ENCODE measurements at places on chromosomes 4 and X.

- DNase-seq: no peak
Measured at GRCh38 chr4:92519727-92520126, 216.0 kb downstream of the GRID2 start.

GRCh38 chrX:47796433-47796906, 40.2 kb upstream of the ZNF81 start:
- no peak for DNase-seq

DNA sequence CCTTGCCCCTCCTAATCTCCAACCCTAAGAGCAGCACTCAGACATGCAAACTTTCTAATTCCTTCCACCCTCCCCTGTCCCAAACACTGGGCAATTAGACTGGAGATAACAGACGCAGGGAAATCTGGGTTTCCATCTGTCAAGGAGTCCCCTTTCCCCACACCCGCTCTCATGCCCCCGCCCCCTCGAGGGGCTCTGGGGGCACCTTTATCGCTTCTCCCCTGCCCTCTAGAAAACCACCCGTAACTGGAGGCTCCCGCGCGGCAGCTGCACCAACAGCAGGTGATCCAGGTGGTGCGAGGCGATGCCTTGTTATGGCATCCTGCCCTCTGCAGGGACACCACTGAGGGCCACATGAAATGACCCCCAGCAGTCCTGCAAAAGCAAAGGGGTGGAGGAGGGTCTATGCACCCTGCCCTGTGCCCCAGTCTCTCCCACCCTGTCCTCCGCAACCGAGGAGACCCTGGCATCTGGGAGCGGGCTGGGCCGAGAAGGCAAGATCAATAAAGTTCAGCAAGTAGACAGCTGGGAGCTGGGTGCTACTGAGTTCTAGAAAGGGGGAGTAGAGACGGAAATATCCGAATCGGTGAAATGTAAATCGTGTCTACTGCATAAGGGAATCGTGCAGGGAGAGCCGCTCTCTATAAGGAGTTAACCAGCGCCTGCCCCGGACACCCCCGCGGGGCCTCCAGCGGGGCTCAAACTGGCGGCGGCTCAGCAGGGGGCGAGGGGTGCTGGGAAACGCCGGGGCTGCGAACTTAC, 1.6 kb downstream of the KCTD8 start:
- no peak for DNase-seq

DNA sequence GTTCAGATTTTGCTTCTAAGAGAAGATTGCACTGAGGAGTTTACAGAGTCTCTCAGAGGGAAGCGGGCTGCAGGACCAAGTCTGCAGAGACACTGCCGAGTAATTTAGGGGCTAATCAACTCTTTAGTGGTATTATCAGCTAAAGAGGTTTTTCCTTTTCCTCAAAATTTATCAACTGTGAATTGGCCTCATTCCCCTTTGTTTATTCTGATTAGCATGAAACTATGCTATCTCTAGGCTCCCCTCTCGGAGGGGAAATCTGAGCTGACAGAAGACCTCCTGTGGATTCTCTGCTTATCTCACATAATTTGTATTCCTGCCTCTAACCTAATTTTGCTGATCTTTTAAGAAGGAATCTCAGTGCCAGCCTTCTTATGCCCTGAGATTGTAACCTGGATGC, 201.0 kb downstream of the DCTD start:
- no peak for DNase-seq

- no peak for DNase-seq
Measured at GRCh38 chr4:171588051-171588545, 225.1 kb upstream of the GALNTL6 start.

GRCh38 chr4:139808808-139809756, 143.5 kb downstream of the MGST2 start:
- DNase-seq: no peak

DNA sequence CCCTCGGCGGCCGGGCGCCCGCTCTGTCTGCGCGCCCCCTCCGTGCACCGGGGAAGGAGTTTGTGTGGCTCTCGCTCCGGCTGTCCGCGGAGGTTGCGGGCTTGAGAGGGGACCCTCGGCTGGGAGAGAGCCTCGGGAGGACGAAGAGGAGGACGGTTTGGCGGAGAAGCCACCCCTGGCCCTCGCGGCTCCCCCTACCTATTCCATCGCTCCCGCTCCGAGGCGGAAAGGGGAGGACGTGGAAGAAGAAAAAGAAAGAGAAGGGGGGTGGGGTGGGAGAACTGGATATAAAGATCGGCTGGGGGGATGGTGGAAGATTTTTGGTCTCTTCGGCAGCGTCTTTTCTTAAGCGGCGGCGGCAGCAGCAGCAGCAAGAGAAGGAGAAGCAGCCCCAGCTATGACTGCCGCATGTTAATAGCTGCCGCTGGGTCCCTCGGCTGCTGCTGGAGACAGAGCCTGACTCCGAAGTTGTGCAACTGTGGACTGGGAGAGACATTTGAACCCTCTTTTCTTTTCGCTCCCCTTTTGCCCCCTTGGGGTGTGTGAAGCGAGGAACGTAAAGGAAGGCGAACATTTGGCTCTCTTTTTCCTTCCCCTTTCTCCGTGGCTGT, 895 bp downstream of the ADGRL3 start:
- DNase-seq: peak; percentile 67

- no peak for DNase-seq
Measured at GRCh38 chrX:15515931-15516330, 15.3 kb downstream of the BMX start.

- DNase-seq: no peak
Measured at GRCh38 chrX:43283187-43283586, 372.9 kb upstream of the MAOA start.

GRCh38 chr4:165814256-165815020, 58.6 kb upstream of the TLL1 start:
- no peak for DNase-seq

DNA sequence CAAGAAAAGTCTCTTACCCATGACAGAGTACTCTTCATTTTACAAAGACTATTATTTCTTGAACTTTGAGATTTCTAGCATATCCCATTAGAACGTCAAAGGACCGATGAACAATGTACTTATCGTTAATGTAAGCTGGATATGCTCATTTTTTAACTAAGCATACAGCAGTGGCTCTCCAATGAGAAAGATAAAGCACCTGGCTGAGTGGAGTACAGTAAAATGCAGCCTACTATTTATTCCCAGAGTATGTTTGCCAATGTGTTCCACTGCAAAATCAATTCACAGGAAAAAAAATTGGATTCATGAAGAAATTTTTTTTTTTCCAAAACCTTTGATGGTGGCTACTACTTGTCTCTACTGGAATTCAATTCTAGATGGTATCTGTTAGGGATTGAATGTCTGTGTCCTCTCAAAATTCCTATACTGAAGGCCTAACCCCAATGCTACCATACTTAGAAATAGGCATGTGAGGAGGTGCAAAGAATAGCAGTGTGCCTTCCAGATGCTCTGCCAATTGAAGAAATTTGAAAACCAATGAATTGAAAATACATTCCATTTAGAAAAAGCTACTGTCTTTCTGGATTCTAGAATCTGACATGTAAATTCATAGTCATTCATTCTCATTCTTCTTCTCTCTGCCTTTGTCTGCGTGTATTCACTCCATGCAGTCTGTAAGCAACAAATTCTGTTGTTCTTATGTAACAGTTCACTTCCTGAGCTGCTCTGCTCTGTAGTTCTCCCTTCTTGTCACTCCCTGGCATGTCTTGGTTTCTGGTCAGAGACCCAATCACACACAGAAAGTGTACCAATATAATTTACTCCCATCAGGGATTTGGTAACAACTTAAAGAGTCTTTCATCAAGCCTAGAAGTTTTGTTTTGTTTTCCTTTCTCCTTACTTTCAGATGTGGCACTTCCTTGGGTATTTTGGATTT, 61.4 kb downstream of the PAPSS1 start:
- DNase-seq: no peak

DNA sequence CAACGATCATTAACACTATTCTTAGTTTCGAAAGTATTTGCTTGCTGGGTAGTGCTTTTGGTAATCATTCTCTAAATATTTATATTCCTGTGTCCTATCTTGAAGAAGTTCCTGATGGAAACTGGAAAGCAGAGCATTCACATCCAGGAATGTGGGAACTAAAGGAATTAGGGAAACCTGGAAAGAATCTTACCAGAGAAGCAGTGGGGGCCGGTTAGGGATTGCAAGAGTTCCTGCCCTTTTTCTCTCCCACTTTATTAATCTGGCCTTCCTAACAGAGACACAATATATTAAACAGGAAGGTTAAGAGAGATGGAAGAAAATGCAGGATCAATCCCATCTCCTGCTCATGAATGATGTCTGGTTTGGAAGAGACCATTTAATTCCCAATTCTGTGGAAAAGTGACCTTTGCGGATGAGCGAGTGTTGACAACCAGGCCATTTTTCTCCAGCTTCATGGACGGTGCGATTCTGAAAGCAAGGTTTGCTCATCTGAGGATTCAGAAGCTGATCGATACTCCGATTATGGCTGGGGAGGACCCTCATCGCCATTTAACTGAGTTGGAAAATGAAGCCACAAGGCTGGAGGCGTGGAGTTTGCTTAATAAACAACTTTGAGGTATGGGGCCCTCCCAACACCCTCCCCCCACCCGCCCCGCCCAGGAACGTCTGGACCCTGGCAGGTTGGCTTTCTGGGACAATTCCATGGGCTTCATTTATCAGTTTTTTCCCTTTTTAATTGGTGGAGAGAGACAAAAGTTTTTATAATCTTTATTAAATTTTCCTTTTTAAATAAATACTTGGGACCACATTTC, 52.3 kb downstream of the C4orf51 start:
- no peak for DNase-seq

DNA sequence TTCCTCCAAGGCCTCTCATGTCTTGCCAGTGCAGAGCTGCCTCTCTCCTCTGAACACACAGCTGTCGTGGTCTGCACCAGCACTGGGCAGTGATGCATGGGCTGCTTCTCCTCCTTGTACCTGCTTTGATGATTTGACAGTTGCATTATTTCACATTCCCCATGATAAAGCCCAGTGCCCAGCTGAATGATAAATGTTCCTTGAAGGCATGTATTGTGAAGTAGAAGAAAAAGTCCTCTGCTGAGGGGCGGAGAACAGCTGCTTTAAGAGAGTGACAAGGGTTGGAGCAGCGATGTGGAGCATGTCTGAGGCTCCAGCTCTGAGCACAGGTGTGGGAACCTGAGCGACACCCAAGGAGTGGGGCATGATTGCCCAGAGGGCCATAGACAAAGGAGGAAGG, 21.1 kb upstream of the TRIM2 start:
- no peak for DNase-seq

DNA sequence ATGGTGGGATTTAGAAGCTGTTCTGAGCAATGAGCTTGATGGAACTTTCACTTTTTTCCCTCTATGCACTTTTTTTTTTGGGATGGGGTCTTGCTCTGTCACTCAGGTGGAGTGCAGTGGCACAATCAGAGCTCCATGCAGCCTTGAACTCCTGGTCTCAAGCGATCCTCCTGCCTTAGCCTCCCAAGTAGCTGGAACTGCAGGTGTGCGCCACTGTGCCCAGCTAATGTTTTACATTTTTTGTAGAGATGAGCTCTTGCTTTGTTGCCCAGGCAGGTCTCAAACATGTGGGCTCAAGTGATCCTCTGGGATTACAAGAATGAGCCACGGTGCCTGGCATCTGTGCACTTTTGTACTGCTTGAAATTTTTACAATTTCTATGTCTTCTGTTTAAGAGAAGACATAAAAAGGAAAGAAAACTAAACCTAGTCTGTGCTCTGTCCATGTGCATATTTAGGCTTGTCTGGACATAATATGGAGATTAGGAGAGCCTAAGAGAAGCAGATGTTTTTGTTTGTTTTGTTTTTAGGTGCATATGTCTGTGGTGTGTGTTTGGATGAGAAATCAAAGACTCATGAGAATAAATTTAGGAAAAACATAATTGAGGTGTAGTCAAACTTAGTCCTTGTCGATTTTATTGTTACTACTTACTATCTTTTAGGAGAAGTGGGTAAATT, 16.5 kb downstream of the PDLIM5 start:
- no peak for DNase-seq

- DNase-seq: no peak
Measured at GRCh38 chrX:2635342-2635741, 55.8 kb upstream of the CD99 start.

DNA sequence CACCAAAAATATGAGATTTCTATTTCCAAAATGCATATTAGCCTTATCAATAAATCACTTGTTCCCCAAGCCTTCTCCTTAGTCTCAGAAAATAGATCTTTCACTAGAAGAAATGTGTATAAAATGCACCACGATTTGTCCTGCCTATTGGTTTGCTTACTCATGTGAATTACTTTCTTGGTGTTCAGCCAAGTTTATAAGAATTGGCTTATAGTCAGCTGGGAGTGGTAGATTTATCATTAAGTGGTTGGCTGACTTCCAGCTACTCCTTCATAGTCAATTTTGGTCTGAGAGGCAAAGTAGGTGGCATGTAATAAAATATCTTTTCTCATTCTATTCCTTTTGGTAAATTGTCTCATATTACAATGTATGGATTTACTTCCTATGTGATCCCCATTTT, 1.3 kb downstream of the SULT1E1 start:
- peak; percentile 15 for DNase-seq

DNA sequence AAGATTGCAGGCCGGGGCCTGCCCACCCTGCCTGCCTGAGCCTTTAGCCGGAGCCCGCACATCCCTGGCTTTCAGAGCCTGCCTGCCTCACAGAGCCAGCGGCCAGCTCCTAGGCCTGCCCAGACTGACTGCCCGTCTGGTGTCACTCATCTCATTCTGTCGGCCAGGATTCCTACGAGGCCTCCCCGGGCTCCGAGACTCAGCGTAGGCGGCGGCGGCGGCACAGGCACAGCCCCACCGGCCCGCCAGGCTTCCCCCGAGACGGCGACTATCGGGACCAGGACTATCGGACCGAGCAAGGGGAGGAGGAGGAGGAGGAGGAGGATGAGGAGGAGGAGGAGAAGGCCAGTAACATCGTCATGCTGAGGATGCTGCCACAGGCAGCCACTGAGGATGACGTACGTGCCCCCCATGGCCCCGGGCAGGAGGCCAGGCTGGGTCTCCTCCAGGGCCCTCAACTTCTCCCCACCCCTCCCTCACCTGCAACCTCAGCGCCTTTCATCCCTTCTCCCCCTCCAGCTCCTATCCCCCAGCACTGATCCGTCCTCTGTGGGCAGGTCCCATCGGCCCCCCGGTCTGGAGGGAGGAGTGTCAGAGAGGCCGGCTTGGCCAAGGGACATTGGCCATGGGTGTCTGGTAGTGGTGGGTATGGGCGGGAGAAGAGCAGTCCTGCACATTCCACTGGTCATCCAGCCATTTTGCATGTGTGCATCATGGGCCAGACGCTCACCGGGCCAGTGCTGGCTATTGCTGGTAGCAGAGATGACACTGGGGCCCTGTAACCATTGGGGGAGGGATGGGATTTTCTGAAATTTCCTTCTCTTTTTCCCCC, 22.6 kb upstream of the UBA1 start:
- no peak for DNase-seq

DNA sequence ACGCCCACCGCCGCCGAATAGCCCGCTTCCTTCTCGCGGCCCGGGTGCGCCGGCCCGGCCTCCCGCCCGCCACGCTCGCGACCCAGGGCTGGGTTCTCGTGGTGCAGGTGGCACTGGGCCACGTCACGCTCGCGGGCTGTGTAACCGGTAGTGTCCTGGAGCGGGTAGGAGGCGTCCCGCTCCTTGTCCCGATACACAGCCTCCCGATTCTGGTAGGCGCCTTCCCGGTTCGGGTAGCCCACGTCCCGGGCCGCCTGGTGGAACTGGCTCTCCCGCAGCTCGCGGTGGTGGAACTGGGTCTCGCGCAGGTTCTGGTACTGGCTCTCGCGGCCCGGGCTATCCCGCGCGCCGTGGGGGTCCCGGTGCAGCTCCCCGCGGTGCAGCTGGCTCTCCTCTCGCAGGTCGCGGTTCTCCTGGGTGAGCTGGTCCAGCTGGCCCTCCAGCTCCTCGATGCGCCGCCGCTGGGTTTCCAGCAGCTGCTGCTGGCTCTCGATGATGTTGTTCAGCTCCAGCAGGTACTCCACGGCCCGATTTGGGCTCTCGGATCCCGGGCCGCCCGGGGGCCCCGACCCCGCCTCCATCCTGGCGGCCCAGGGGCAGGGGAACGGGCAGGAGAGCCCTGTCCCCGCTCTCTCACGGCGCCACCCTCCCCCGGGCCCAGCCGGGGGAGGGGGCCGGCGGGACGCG, 39.3 kb upstream of the IQSEC2 start:
- no peak for DNase-seq

Data from muscle of arm (tissue), 14 donors.